ENCODE measurements at places on chromosomes 4 and X.

GRCh38 chr4:36979533-36979932 is 265.0 kb upstream of the NWD2 start:
- DNase-seq, result no peak

DNA sequence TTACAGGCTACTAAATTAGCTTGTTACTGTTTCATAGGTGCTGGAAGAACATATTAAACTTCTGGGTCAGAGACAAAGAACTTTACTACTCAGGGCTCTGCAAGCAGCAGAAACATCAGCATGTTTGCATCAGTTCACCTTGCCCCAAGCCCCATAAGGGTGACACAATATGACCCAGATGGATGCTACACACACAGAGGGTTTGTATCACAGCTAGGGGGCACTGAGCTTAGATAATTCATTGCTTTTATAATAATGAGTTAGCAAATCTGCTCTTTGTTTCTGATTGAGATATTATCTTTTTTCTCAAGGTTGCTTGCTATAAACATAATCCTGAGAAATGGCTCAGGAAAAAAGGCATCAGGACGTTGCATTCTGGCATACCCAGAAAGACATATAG is 4.8 kb upstream of the SYNPO2 start:
- no peak for DNase-seq

GRCh38 chrX:12702509-12703091 is 88.6 kb upstream of the PRPS2 start:
- DNase-seq, result peak; percentile 2

DNA sequence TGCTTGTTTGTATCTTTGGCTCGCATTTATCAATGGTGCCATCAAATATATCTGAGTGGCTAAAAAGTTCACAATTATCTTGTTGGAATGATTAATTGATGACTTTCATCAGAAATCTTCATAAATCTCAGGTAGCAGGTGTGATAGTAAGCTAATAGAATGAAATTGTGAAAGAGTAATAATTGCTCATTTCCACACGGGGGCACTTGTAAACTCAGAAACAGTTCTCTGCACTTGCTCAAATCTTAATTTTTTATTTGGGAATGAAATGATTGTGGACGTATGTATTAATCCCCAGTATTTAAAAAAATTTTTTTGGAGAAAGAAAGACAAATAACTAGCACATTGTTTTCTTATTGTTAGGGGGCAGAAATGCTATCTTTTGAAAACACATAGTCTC is 132.8 kb downstream of the DTHD1 start:
- no peak for DNase-seq

DNA sequence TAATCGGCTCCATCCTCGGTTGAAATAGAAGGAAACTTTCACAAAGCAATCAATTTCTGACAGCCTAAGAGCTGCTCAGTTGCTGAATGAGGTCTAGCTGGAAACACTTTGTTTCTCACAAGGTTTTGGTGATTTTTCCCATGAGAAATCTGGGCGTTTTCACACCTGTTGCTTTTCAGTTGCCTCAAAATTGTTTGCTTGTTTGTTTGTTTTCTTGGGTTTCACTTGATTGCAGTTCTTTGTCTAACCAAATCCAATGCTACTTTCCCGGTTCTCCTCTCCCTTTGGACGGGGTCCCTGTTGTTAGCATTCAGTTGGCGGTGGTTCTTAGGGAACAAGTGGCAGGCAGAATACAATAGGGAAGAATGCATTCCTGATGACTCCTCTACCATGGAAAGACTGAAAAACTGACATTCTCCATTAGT is 135.5 kb downstream of the PALLD start:
- DNase-seq, result no peak

- no peak for DNase-seq
Observed at GRCh38 chrX:129938081-129938480, 32.1 kb downstream of the UTP14A start.

- DNase-seq, result no peak
Observed at GRCh38 chrX:44996277-44996676, 123.3 kb downstream of the KDM6A start.

DNA sequence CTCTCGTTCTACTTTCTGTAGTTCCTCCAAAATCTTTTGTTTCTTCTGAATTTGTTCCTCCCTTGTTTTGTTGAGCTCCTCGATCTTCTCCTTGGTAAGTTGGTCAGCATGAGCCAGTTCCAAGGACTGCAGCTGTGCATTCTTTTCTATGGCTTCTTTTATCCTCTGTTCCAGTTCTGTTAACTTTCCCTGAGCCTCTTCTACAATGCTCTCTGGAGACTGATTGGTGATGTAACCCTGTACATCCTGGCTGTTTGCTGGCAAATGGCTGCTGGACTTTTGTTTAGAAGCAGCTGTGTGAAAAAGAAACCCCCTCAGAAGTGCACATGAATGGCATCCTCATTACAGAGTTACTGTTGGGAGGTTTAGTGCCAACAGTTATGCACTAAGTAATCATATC is 70.5 kb upstream of the COX18 start:
- DNase-seq, result no peak

GRCh38 chr4:183878251-183878970 is 26.7 kb upstream of the STOX2 start:
- no peak for DNase-seq

- DNase-seq, result no peak
Observed at GRCh38 chr4:38084877-38085711, 124.9 kb downstream of the PTTG2 start.

GRCh38 chr4:185471235-185472102 is at the start of gene CCDC110:
Gene CCDC110, minus strand, starts transcription at chr4:185471733. Its CDS starts 50 bp downstream, at chr4:185471683.
- DNase-seq, result peak; percentile 92

- DNase-seq, result no peak
Observed at GRCh38 chr4:161907590-161907955, 256.2 kb downstream of the FSTL5 start.

DNA sequence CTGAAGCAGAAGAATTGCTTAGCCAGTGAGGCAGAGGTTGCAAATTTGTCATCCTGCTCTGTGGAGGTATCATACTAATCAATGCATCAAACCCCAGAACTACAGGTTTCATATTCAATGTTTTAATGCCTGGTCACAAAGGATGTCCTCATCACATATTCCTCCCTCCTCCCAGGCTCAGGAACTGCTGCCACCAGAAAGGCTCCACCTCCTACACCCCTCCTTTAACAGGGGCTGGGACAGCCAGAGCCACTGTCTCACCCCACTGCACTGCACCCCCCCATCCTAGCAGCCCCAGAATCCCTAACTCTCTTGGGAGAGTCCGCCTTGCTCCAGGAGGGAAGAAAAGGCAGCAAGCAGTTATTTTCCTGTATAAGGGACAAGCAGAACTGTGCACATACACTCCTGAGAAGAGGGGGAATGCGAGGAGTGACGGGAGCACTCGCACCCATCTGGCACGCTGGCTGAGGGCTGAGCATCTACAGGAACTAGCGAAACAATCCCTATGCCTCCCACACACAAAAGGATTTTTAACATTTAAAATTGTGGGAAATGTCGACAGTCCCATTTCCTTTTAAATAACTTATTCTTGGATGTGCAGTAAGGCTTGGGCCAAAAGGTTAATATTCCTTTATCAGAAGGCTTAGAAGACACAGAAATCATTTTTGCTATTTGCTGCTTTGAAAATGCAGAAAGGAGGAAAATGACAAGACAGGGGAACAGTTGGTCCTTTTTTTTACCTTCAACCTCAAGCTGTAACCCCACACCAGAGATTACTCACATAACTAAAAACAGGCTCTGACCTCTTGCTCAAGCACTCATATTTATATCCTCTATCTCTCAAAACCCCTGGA is 27.8 kb downstream of the CD99L2 start:
- DNase-seq, result no peak

DNA sequence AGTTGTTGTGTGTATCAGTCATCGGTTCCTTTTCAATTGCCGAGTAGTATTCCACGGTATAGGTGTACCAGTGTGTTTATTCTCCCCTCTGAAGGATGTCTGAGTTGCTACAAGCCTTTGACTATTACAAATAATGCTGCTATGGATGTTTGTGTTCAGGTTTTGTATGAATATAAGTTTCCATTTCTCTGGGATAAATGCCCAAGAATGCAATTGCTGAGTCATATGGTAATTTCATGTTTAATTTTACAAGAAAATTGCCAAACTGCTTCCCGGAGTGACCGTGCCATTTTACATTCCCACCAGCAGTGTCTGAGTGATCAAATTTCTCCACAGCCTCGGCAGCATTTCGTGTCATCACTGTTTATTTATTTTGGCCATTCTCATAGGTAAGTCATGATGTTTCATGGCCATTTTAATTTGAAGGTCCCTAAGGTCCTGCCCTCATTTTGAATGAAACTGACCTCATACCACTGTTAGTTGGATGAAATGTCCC is 73.9 kb downstream of the IRF2 start:
- no peak for DNase-seq

DNA sequence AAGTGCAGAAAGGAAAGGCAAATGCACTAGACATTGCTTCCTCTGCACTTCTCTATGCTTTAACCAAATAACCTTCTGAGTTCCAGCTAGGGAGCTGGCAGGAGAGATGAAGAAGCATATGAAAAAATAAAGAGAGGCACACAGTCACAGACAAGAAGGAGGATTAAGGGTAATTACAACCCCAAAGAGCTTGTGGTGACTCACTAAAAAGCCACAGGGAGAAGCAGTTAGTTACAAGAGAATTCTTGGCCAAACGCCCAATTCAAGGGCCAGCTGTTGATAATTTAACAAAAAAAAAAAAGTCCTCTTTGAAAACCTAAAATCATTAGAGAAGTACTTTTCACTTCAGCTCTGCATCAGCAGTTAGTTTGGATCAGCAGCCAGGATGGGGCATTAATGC is 478.0 kb downstream of the KCNIP4 start:
- DNase-seq, result no peak

- no peak for DNase-seq
Observed at GRCh38 chr4:95985051-95985450, 145.2 kb downstream of the PDHA2 start.

GRCh38 chrX:119758731-119759247 is 401 bp downstream of the SOWAHD start:
- peak; percentile 22 for DNase-seq

DNA sequence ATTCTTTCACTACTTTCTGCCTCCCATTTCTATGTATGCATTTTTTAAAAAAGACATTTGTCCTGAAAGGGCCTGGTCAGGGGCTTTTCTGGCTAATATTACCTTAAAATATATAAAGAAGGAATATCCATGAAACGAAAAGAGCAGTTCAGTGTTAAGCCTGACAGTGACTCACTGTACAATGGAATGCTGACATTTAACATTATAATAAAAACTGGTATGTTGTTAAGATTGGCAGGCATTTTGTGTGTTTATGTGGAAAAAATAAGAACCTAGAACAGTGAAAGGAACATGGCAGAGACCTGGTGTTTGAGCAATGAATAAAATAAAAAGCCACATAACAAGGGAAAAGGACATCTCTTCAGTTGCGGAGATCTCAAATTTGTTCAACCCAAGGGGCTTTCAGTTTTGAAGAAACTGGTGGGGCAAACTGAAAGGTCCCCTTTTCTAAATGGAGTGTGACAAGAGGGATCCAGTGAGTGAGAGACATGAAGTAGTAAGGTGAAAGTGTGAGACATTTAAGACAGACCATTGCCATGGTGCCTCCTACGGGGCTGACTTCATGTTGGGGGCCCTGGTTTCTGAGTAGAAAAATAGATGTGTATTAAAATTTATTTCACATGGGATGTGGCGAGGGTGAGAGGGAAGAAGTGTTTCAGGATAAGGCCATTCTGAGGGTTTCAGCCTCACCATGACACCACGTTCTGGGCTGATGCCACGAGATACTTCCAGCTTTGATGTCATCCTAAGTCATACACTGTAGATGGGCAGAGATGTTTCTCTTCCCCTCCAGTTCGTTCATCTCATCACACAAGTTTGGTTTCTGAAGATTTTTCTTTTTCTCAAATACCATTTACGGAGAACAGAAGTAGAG is 324.9 kb downstream of the PPP3CA start:
- DNase-seq, result peak; percentile 21

GRCh38 chrX:130118441-130119311 is 8.4 kb upstream of the ELF4 start:
- DNase-seq, result peak; percentile 15

DNA sequence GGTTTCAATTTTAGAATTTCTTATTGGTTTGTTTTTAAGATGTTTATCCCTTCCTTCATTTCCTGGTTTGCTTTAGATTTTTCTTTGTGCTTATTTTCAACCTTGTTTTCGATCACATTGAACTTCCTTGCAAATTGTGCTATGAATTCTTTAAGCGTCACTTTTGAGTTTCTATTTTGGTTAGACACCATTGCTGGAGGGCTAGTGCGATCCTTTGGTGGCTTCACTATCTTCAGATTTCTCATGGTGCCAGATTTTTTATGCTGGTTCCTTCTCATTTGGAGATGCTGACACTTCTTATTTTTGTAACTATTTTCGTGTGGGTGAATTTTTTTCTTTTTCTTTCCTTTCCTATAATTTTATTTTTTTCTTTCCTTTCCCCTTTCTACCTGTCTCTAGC is 227.2 kb upstream of the HDX start:
- DNase-seq, result no peak

DNA sequence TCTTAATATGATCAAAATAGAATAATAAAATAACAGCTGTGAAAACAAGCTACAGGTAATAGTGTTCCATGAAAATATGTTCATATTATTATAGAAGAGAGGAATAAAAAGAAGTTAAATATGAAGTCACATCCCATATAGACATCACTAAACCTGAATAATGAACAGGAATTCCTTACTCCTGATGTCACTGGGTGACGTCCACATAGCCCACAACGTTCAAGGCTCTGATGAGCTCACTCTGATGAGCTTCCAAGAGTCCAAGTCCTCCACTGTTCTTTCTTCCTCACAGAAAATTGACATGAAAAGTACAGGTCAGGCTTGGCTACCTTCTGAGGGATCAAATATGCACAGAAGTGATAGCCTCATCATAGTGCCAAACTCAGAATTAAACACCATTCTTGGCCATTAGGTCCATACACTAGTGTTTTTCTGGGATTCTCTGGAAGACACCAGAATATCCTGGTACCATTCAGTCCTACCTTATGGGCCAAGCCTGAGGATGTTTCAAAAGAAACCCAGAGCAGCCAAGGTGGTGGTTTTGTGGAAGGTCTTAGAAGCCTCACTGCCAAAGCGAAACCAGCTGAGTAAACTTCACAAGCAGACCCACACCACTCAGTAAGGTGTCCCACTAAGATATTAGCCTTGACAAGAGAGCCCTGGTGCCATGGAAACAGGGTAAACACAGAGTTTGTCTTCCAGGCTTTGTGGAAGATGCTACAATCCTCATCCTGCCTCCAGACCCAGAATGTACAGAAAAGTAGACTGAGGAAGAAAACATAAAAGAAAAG is 138.4 kb upstream of the HHIP start:
- no peak for DNase-seq

DNA sequence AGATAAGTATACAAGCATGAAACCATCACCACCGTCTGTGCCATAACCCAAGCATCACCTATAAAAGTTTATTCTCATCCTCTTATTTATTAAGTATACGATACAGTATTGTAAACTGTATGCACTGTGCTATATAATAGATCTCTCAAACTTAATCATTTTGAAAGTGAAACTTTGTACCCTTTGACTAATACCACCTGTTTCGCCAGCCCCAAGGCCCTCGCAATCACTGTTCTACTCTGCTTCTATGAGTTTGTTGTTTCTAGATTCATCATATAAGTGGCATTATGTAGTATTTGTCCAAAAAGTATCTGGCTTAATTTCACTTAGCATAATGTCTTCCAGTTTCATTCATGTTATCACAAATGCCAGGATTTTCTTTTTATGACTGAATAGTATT is 72.1 kb upstream of the DOCK11 start:
- DNase-seq, result peak; percentile 5

- DNase-seq, result no peak
Observed at GRCh38 chrX:35456891-35457290, 341.3 kb upstream of the MAGEB16 start.

- DNase-seq, result no peak
Observed at GRCh38 chrX:42752730-42753129, 25.2 kb downstream of the PPP1R2C start.

GRCh38 chrX:37816766-37817165 is 30.6 kb downstream of the DYNLT3 start:
- DNase-seq, result no peak

All from activated CD4-positive, alpha-beta T cell treated with anti-CD3 and anti-CD28 coated beads, Interleukin-2, amount 50 U/mL, for 48 hours (primary cell).